SHP77 (cell line): ENCODE measurements at places on chromosomes 11 and 22.

DNA sequence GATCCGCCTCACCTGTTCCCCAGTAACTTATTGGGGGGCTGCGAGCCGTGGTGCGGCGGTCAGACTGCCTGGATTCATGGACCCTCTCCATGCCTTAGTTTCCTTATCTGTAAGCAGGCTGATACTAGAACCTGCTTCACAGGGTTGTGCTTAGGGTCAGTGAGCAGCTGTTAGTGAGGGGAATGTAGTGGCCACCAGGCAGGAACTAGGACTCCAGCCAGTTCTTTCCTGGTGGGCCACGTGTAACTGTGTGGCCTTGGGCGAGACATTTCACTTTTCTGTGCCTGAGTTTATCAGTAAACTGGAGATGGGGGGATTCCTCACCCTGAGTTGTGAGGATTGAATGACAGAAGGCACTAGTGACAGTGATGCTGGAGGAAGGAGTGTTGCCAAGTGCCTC is 24.8 kb downstream of the MCM5 start:
- DNase-seq: no peak

- no peak for DNase-seq
These were observed 97.9 kb downstream of the GRAMD1B start for GRCh38 chr11:123527947-123528346.

GRCh38 chr22:39169797-39170466 is 17.5 kb upstream of the CBX7 start:
- DNase-seq: no peak

DNA sequence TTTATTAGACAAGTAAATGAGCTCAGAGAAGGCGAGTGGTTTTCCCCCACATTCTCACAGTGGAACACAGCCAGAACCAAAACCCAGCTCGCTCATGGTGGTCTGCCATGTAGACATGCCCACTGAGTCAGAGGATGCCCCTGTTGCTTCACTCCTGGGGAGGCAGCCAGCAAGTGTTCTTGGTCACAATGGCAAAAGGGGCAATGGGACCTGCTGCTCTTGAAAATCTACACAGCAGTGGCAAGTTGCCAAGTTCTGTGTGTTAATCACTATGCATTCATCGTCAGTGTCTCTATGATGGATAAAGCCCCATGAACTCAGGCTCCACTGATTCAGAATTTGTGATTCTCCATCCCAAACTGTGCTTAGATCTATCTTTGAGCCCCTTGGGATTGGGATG is 64.7 kb upstream of the TBCEL start:
- peak; percentile 18 for DNase-seq

- DNase-seq: no peak
These were observed 42.3 kb downstream of the PLAAT5 start for GRCh38 chr11:63448646-63449045.

DNA sequence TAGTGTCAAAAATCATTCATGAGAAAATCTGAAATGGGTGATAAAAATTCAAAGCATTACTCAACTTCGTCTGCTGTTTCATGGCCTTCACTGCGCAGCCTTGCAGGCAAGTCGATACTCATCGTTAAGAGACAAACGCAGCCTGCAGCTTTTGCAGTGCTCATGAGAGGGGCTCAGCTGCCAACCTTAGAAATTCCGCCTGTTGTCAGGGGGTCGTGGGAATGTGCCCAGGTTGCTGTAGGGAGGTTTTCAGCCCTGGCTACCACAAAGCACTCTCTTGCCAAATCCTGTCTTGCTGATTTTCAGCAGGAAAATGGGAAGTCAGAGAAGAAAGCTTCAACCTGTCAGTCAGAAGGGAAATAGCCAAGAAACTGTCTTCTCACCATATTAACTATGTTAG is 25.4 kb upstream of the GRAMD1B start:
- DNase-seq: no peak

- DNase-seq: no peak
These were observed 389 bp downstream of the MICALL1 start for GRCh38 chr22:37906364-37907008.

DNA sequence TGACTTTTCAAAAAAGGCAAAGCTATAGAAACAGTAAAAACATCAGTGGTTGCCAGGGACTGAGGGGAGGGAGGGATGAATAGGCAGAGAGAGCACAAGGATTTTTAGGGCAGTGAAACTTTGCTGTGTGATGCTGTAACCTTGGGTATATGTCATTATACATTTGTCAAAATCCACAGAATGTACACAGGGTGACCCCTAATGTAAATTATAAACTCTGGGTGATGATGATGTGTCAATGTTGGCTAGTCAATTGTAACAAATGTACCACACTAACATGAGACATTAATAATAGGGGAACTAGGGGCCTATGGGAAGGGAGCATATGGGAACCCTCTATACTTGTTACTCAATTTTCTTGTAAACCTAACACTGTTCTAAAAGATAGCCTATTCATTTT is 24.8 kb downstream of the RIBC2 start:
- no peak for DNase-seq

DNA sequence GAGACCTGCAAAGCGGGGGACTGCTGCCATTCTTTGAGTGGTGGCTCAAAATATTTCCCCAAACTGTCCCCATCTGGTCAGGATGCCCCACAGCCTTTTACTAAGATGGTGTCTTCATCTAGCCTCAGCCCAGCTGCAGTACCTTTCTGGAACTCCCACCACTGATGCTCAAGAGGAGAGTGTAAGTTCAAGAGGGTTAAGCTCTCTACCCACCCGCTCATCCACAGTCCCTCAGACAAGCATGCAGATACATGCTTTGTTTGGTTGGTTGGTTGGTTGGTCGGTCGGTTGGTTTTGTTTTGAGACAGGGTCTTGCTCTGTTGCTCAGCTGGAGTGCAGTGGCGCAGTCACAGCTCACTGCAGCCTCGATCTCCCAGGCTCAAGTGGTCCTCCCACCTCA is 14.5 kb upstream of the CAVIN3 start:
- no peak for DNase-seq

DNA sequence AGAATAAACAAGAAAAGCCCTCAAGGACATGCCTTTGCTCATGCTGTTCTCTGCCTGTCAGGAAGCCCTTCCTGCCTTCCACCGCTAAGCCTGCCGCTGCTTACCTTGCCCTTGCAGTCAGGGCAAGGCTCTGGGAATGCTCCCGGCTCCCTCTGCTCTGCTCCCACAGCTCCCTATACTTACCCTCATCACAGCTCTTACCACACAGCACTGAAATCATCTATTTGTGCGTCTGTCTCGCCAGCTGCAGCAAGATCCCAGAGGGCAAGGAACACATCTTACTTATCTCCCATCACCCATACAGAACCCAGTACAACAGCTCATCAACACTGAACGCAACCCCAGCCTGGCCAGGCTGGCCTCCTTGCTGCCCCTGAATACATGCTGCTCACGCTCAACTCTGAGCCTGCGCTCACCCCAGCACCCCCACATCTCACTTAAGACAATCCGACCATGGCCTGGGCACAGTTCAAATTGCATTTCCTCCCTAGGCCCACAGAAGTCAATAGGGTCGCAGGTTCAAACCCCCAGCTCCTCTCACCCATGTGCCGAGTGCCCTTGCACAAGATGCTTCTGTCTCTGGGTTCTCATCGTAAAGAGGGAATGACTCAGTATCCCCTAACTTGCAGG is 161.8 kb downstream of the IGLL1 start:
- no peak for DNase-seq

GRCh38 chr11:68326334-68327215 is 14.2 kb downstream of the LRP5 start:
- no peak for DNase-seq

DNA sequence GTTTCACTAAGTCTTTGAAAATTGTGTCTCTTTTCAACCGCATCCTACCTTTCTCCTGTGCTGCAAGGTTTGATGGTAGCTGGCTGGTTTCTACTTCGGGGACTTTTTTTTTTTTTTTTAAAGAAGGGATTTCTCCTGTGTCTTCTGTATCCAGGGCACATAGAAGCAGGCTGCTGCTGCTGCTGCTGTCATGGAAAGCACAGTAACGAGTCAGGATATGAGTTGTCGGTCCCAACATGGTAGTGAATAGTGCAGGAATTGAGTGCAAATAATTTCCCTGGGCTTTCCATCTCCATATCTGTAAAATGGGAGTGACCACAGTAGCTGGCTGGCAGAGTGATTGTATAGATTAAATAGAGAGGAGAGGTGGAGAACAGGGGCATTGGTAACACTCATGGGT is 118.3 kb upstream of the NAV2 start:
- DNase-seq: no peak

DNA sequence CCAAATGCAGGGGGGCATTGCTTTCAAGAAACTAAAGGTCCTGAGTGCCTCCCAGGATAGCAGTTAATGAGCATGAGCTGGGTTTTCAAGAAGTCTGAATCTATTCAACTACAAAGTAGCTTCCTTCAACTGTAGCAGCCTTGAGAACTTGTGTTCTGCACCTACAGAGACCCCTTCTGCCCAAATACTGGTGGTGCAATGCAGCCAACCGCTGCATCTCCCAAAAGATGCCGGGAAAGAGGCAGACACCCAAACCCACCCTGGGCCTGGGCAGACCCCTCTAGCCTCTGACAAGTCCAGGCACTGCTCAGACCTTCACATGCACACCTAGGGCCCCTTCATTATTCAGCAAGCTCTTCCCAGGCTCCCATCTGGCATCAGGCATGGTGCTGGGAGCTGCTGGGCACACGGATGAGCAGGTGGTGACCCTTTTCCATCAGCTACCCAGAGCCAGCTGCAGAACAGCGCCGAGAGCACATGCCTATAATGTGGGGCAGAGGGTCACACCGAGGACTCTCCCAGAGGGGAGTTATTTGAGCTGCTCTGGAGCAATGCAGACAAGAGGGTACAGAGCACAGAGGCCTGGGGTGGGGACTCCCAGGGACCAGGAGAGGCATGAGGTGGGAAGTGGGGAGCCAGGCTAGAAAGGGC is 44.9 kb upstream of the ETS1 start:
- peak; percentile 29 for DNase-seq

GRCh38 chr11:9962722-9963121 is 298.8 kb downstream of the SWAP70 start:
- DNase-seq: no peak

DNA sequence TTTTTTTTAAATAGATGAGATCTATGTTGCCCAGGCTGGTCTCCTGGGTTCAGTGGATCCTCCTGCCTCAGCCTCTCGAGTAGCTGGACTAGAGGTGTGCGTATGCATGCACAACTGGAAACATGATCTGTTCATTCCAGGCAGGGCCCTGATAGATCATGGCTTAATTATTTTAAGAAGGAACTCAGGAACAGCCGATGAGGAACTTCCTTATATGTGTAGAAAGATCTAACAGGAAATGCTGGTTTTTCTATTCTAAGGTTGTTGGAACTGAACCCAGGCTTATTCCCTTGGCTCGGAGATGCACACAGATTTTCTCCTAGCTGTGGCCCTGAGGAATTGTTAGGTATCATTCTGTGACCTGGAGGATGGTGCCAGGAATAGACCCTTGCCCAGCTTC is 32.4 kb downstream of the SPECC1L start:
- no peak for DNase-seq

- no peak for DNase-seq
These were observed 58.5 kb upstream of the ANO1 start for GRCh38 chr11:70019576-70020011.

- no peak for DNase-seq
These were observed 610.7 kb downstream of the NTM start for GRCh38 chr11:131980888-131981668.

DNA sequence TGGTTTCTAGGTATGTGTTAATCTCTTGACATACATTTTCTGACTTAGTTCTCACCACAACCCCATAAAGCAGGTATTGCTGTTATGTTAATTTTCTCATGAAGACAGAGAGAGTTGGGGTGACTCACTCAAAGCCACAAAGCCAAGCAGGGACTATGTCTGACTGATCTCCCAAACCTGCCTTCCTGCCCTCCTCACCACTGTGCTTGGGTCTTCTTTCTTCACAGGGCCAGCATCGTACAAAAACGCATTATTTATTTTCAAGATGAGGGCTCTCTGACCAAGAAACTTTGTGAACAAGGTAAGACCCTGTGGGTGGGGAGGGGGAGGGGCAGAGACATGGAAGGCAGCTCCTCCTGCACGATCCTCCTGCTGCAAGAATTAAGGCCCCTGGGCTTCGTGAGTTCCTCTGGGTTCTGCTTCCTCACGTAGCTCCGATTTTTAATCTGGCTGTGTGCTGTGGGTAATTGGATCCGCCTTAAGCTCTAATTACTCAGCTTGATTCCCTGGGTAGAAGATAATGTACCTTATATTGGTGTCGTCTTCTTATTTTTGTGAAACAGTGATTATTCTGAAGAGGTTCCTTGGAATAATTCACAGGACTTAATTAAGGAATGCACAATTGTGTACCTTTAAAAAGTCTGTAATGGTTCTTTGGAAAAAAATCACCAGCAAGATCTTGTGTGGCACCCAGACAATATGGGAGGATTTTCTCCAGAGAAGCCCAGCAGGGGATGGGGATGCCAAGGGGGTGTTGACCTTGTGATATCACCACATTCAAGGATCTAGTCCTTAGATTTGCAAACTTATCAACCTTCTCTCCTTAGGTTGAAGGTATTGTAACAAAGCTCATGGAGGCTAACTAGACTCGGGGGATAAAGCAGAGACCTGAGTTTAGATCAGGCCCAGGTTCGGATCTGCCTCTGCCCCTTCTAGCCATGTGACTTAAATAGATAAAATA is 112.9 kb downstream of the SPON1 start:
- no peak for DNase-seq

- no peak for DNase-seq
These were observed 173.5 kb downstream of the TTC28 start for GRCh38 chr22:28506150-28506535.

DNA sequence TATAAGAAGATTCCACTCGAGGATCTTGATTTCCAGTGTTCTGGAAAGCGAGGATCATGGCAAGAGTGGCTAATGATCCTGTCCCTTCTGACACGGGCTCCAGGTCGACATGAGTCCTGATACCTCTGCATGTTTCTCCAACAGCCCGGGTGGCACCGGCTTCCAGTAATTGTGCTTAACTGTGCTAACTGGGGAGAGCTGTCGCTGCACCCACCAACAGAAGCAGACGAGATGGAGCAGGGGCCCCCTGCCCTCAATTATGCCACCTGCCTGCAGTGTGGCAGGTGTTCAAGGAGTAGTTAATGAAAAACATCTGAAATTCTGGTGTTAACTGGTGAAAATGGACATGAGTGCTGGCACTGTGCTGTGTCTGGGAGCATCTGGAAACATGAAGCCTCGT is 6.2 kb downstream of the MRPL21 start:
- DNase-seq: no peak

DNA sequence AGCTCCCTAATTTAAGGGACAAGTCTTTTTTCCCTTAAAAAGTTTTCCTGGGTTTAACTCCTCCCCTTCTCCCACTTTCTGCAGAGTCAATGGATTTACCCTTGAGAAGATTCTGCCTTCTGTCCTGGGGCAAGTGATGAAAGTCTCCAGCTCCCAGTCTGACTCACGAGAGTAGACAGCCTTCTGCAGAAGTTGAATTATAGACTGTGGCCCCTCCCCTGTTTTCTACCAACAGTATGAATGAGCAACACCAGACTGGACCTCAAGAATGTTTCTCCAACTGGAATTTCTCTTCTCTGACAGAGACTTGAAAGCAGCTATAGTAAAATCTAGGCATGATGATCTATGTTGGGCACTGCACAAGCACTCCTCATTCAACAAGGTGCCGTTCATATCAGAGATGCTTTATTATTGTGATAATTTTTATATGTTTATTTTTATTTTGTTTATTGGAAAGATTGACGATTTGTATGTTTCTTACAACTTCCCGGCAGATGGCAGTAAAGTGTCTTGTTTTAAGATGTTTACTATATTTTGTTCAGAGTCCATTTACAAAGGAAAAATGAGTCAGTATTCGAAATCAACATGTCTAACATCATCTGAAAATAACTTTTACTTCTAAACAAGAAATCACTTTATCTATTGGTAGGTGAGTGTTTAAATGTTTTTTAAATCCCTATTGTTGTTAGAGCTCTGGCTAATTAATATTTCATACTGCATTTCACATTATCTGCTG is 56.6 kb downstream of the LMO2 start:
- DNase-seq: no peak

- no peak for DNase-seq
These were observed 12.7 kb downstream of the MFNG start for GRCh38 chr22:37473437-37473946.
